ENCODE measurements at places on chromosomes 1 and 21.

DNA sequence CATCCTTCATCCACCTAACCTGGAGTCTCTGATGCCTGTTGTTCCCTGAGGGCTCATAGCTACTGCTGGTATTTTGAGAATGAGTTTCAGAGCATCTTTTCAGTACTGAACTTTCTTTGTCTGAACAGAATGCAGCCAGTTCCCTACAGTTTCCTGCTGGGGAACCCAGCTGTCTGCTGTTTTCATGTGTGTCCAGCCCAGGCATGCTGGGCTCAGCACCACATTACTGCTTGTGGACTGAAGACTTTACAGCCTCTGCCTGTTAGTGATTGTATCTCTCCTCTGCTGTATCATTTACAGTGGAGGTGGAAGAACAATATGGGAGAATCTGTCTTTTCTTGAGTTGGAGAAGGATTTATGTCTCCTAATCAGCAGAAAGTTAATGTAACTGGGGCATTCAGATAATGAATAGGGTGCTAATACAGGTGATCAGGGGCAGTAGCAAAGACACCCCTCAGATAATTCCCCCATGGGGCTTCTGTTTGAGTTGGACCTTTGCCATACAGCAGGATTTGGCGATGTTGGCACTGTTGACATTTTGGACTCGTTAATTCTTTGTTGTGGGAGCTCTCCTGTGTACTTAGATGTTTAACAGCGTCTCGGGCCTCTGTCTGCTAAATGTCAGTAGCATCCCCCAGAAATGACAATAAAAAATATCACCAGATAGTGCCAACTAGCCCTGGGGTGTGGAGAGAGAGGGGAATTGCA, 207.7 kb downstream of the HHAT start:
- no peak for DNase-seq

DNA sequence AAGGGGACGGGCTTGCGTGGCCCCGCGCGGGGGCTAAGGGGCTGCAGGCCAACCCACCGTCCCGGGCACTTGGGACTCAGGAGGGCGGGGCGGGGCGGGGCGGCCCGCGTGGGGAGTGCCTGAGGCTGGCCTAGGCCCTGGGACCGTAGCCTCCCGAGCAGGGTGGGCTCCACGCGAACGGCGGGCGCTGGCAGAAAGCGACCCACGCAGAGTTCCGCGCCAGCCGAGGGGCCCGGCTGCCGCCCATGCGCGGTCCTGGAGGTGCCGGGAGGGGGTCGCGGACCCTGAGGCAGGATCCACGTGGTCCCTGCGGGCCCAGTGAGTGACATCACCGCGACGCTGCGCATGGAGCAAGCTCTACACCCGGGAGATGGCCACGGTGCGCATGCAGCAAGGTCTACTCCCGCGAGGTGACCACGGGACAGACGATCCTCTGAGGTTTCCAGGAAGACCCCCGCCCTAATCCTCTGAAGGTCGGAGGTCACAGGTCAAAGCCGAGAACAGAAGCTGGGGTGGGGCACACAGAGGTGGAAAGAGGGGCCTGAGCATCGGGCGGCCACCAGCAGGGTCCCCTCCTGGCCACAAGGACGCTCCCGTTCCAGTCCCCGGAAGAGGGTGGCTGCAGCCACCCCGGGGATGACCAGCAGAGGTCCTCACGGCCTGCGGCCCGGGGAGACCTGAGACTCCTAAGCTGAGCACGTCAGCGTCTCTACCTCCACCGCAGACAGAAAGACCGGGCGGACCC, 13.5 kb upstream of the SLC19A1 start:
- DNase-seq, result peak; percentile 56

GRCh38 chr1:234656944-234657654, 47.1 kb upstream of the IRF2BP2 start:
- no peak for DNase-seq

DNA sequence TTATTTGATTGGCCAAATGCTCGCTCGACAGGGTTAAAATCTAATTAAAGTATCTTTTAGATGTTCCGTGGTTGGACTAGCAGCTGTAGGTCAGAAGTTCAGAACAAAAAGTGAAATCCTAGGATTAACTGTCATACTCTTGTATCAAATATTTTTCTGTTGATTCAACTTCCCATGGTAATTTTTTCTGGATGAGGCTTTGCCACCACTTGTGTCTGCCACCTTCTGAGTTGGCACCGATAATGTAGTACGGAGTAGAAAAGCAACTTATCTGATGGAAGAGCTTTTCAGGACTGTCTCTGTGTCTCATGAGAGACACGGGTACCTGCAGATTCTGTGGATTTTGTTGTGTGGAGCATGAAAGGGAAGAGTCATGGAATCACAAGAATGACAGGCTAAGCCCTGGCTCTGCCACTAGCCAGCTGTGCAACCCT, 44.6 kb upstream of the CNN3 start:
- no peak for DNase-seq

GRCh38 chr1:18764362-18764761, 95.1 kb downstream of the TAS1R2 start:
- no peak for DNase-seq

- DNase-seq, result no peak
Observed at GRCh38 chr1:217586586-217586985, 44.3 kb downstream of the GPATCH2 start.

DNA sequence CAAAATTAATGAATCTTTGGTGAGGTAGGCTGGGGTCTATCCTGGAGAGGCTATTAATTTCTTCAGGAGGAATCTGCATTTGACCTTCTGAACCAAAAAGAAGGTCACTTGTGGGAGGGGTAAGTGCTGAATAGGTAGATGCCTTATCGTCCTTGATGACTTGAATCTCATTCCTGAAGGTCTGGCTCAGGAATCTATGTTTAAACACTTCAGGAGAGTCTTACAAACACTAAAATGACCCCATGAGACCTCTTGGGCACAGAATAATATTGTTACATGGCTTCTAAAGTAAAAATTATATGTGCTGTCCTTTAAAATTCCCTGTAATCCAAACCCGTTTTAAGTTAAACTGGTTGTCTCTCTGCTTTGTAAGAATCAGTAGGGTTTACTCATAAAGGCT, 55.0 kb upstream of the FGGY start:
- no peak for DNase-seq

GRCh38 chr1:153260585-153261280, 1.2 kb downstream of the LORICRIN start:
- peak; percentile 33 for DNase-seq

DNA sequence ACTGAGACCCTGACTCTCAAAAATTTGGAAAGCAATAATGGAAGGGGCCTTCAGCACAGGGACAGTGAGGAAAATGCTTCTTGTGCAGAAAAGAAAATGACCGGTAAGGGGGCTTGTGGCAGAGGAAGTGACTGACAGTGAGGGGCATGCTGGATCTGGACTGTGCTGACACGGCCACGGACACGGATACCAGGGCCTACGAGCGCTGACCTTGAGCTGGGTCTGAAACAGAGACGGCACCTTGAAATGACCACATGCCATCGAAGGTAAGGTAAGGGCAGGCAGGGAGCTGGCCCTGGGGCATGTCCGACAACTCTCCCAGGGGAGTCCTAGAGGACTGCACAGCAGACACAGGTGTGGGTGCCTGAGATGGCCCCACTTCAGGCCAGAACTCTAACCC, 182.1 kb downstream of the RHOU start:
- no peak for DNase-seq

GRCh38 chr1:224163311-224163710, 19.7 kb upstream of the DEGS1 start:
- no peak for DNase-seq

- no peak for DNase-seq
Observed at GRCh38 chr1:54135436-54136120, 17.2 kb downstream of the CDCP2 start.

DNA sequence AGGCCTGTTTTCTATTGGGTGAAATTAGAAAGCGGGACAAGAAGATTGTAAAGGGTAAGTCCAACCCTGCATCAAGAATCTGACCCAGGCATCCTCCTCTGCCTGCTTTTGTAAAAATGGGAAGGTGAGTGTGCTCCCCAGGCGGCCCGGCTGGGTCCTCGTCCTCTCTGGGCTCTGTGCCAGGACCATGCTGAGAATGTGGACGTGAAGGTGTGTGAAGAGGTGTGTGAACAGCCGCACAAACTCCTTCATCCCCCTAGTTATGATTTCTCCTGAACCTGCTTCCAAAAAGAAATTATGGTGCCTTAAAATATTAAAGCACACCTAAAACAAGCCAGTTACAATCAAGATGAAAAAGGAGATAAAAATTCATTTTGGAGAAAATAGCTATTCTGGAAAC, 185.7 kb downstream of the IGSF21 start:
- no peak for DNase-seq

GRCh38 chr1:210516697-210517459, 188.2 kb downstream of the HHAT start:
- DNase-seq, result no peak

DNA sequence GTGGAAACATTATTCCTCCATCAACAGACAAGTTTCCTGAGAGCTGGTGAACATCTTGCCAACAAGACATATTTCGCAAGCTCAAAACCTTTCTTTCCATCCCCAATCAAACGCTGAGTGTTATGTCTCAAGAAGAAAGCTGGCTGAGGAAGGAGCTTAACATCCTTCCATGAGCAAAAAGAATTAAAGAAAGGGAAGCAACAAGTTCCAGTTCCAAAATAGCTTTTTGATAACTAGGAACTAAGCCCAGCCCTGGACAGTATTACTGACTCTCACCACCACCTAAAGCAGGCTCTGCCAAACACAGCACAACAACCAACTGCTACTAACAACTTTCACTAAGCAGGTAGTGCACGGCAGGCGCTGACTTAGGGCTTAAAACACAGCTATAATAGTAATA, 50.2 kb downstream of the CAPZB start:
- no peak for DNase-seq

- DNase-seq, result no peak
Observed at GRCh38 chr1:219086956-219087469, 86.7 kb upstream of the LYPLAL1 start.

- DNase-seq, result no peak
Observed at GRCh38 chr21:36783612-36784374, 84.9 kb downstream of the SIM2 start.

DNA sequence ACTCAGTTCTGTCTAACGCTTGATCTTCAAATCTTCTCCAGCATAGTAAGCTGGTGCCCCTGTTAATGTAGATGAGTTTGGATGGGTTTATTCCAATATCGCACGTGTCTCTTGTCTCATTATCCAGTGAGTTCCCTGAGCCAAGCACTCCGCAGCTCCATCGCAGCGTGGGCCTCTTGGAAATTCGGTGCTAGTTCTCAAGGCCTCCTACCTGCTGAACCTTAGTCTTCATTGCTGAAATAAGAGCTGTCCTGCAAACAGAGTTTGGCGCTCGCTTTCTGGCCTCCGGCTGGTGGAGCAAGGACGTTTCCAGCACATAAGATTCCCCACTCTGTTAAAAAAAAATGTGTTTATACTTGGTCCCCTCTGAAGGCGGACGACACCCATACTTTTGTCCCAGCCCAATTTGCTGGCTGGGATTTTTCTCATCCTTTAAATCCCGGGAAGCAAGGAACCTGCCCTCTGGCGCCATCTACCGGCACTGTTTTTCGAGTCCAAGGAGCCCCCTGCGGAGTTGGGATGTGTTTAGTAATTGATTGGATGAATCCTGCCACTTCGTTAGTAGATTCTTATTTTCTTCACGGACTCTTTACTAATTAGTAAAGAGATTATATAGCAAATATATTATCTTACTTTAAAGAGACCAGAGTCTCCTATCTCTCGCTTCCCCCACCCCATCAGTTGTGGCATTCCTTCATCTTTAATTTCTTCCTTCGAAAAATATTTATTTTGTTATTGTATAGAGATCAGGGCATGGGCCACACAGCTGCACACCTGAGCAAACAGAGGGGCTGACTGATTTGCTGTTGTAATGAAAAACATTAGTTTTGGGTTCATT, 14.7 kb downstream of the JUN start:
- DNase-seq, result no peak

DNA sequence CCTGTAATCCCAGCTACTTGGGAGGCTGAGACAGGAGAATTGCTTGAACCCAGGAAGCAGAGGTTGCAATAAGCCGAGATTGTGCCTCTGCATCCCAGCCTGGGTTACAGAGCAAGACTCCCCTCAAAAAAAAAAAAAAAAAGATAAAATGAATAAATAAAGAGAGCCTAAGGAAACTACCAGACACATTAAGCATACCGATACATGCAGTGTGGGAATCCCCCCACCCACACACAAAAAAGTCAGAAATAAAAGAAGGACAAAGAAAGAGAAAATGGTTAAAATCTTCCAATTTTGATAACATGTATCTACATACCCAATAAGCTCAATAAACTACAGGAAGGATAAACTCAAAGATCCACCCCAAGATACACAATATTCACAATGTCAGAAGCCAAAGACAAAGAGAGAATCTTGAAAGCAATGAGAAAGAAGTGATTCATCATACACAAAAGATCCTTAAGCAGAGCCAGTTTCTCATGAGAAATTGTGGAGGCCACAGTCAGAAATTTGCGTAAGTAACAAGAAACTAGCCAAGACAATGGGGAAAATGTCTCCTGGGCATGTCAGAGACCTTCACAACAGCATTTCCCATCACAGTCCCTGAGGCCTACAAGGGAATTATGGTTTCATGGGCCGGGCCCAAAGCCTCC, 1197.0 kb downstream of the AMY1C start:
- no peak for DNase-seq

DNA sequence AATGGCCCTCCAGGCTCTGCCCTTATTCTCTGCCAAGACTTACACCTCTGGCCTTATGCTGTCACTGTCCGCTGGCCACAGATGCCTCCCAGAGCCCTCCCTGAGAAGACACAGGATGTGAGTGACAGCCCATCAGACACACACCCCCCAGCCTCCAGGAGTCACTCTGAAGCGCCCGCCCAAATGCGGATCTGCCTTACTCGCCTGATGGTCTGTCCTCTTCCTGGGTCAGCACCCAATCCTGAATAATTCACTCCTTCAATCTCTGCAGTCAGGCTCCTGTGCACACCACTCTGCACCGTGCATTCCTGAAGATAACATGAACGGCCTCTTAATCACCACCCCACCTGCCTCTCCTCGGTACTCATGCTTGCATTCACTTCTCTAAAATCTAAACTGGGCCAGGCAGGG, 14.7 kb downstream of the CLSTN1 start:
- no peak for DNase-seq

- DNase-seq, result no peak
Observed at GRCh38 chr21:36274128-36274527, 45.9 kb upstream of the MORC3 start.

DNA sequence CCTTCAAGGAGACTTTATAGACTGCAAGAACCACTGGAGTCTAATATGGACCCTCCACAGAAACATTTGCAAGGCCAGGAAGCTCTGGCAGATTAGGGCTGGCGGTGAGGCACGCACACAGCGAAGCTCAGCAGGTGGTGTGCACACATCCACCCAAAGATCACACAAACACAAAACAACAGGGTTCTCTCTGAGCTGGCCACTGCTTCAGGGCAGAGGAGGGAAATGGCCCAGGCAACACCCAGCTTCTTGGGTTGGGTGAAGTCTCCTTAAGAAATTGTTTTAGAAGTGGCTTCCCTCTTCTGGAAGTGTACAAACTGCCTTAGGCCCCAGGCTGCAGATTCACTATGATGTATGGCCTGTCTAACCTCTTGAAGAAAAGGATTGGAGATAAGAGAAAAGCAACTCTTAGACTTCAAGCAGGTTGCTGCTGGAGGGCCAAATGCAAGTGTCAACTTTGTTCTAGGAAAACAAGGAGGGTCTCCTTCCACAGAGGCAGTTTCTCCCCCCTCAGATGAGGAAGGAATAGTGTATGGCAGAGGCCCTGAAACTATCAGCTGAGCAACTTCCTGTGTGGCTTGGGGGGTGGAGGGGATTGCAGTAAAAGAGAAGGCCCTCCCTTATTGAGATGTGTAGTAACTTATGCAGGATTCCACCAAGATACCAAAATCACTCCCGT, 2.0 kb downstream of the RCSD1 start:
- no peak for DNase-seq

GRCh38 chr1:41003640-41004220, 17.8 kb downstream of the SLFNL1 start:
- peak; percentile 45 for DNase-seq

GRCh38 chr1:92922356-92923035, 38.8 kb downstream of the DIPK1A start:
- DNase-seq, result no peak

All from activated B cell treated with CpG ODN at 0.5 μM for 24 hours (primary cell).